Endothelial cell (in vitro differentiated cells): ENCODE measurements at places on chromosomes 2 and 18. TPM values are rescaled to one million over a fixed set of nuclear protein-coding genes. Genes with fewer than 3 reads are reported as not detected.

The MDH1B gene
- 2.3 TPM for total RNA-seq

The ZCCHC2 gene
- total RNA-seq: 21.0 TPM

- no peak for DNase-seq
- no peaks in the 10 kb centered on the region for H3K36me3 ChIP-seq
- no peak overlapping the region for H3K27ac ChIP-seq
Observed at GRCh38 chr18:38843291-38843690, 1277.7 kb upstream of the CELF4 start.

- H3K36me3 ChIP-seq: no peaks in the 10 kb centered on the region
- no peak overlapping the region for H3K4me3 ChIP-seq
- no peaks in the 10 kb centered on the region for H3K4me1 ChIP-seq
- H3K27ac ChIP-seq: no peak overlapping the region
Observed at GRCh38 chr18:32595832-32596231, 125.2 kb upstream of the GAREM1 start.

DNA sequence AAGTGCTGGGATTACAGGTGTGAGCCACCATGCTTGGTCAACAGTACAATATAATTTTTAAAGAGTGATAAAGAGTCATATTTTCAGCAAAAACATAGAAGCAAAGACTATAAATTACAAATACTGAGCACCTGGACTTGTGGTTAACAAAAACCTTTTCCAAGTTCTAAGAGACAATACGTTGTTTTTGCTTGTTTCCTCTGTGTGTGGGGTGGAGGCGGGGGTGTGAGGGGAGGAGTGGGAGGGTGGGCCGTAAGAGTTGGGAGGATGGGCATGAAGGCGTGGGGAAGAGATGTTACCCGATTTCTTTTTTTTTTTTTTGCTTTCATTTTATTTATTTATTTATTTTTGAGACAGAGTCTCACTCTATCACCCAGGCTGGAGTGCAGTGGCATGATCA lies 78.0 kb upstream of the WIPF1 start:
- peaks cover 35% of the 10 kb centered on the region for H3K4me1 ChIP-seq
- H3K27me3 ChIP-seq: peaks cover 8% of the 10 kb centered on the region

DNA sequence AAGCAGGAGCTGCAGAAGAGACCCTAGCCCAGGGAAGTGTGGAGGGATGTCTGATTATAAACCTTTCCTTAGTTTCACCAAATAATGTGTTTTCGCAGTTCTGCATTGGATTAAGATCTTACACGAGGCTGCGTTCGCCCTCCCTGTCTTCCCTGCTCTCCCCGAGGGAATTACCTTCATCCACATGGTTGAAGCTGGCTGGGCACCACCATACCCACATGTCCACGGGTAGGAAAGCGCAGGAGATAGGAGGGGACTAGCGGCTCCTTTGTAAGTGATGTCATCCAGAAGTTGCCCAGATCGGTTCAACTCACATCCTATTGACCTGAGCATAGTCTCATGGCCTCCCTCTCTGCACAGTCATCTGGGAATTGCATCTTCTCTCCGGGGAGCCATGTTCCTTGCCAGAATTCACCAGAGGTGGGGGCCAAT lies 1.1 kb downstream of the TTL start:
- H3K4me3 ChIP-seq: peak overlapping the region; percentile 98
- peak overlapping the region; percentile 62 for H3K27ac ChIP-seq
- H3K27me3 ChIP-seq: peaks cover 4% of the 10 kb centered on the region
- peak; percentile 17 for DNase-seq
- peaks cover 16% of the 10 kb centered on the region for H3K36me3 ChIP-seq
- H3K4me1 ChIP-seq: peaks cover 36% of the 10 kb centered on the region
